ENCODE measurements at places on chromosomes 1 and 21.
A peak's percentile ranks its signal among the peaks of the same experiment; 100 is the strongest.

- no peak for DNase-seq
These were observed 142.0 kb downstream of the AJAP1 start for GRCh38 chr1:4796161-4797015.

GRCh38 chr21:45128613-45129188, 54.3 kb downstream of the ADARB1 start:
- DNase-seq, result peak; percentile 70

GRCh38 chr1:226589008-226589733, 40.6 kb downstream of the STUM start:
- no peak for DNase-seq

- DNase-seq, result no peak
These were observed 50.5 kb downstream of the SIK1 start for GRCh38 chr21:43376478-43376882.

GRCh38 chr1:14625572-14625971, 27.1 kb downstream of the KAZN start:
- DNase-seq, result peak; percentile 79

DNA sequence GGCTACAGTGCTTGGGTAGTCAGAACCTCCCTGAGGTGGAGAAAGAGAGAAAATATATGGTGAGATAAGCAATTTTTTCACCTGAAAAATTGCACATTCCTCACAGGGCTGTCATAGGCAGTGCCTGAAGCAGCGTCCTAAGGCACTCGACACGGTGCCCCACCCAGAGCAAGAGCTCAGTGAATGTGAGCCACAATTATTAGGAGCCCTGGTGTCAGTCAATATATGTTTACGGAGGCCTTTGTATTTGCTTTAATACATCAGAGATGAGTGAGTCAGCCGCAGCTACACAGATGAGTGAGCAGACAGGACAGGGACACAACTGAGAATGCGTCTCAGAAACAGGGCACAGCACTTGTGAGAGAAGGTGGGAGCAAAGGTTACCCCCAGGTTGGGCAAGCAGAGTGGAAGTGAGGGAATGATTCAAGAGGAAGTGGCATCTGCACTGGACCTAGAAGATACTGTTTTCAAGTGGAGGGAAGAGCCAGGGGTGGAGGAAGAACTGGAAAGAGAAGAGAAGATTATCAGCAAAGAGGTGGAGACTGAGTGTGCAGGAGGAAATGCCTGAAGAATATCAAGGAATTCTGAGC, 5.2 kb upstream of the PIGC start:
- no peak for DNase-seq

DNA sequence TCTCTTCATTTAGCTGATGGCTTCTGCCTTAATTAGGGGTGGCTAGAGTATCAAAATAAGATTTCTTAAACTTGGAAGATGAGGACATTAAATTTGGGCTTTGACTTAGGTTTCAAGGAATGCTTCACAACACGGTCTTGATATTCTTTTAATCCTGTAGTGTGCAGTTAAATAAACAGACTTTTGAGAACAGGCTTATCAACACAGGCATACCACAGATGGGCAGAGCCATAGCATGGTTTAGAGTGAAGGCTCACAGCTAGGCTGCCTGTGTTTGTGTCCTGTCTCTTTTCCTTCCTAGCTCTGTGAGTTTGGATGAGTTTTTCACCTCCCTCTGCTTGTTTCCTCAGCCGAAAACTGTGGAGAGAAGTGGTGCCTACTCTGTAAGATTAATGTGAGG, 102.3 kb upstream of the IPO9 start:
- DNase-seq, result peak; percentile 51

DNA sequence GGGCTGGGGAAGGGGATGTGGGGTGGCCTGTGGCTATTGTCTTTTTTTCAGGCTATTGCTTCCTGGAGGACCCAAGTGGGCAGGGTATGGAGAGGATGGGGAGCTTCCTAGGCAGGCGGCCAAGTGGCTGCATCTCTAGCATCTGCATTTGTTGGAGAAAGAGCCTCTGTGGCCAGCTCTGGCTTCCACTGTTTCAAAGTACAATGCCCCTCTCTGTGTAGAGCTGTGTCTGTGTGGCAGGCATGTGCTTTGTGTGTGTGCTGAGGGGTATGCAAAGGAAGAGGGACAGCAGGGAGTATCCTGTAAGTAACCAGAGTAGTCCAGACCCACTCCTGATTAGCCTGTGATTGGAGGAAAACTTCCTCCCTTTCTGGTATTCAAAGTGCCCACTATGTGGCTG, 40.6 kb downstream of the KCNA2 start:
- DNase-seq, result peak; percentile 72

DNA sequence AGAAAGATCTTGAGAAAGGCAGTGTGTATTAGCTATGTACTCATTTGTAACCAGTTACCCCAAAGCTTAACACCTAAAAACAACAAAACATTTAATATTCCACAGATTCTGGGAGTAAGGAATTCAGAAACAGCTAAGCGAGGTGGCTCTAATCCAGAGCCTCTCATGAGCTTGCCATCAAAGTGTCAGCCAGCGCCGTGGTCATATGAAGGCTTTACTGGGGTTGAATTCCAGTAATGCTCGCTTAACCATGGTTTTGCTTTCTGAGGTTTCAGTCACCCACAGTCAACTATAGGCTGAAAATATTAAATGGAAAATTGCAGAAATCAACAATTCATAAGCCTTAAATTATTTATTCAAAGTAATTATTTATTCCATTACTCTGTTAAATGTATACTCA, 101.8 kb downstream of the CLIC6 start:
- DNase-seq, result no peak

All from brain (organoid and tissue), 16 donors.